Choroid plexus epithelial cell (primary cell): ENCODE measurements at places on chromosomes 6 and 20.

DNA sequence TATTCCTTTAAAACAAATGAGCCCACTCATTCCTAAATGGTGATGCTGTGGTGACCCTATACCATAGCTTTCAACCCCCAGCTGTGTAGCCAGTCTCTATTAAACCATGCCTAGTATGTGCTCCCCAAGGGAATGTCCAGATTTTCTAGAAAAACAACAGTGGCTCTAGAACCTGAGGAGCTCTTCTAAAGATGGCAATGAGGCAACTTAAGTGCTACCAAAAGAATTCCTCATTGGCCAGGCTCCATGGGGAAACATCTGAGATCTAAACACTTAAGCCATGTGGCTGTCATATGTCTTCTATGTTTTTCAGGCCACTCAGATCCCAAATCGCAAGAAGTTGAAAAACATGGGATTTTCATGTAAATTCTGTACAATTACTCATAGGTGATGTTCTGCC, 191.0 kb downstream of the TPBG start:
- DNase-seq: peak; percentile 22

DNA sequence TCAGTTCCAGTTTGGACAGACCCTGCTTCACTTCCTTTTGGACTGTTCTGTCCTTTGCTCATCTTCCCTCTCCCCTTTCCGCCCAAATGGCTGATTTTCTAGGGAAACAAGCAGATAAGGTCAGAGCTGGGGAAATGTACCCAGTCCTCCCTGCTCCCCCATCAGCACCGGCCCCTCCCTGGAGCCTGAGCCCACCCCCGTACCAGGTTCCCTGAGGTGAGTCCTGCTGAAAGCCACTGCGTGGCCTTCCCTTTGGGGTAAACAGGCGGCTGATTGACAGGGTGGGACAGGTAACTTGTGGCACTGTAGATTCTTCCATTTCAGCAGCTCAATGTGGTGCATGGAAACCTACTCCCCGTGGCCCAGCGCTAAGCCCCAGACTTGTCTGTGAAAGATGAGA, 70.5 kb downstream of the NPEPL1 start:
- DNase-seq: no peak

DNA sequence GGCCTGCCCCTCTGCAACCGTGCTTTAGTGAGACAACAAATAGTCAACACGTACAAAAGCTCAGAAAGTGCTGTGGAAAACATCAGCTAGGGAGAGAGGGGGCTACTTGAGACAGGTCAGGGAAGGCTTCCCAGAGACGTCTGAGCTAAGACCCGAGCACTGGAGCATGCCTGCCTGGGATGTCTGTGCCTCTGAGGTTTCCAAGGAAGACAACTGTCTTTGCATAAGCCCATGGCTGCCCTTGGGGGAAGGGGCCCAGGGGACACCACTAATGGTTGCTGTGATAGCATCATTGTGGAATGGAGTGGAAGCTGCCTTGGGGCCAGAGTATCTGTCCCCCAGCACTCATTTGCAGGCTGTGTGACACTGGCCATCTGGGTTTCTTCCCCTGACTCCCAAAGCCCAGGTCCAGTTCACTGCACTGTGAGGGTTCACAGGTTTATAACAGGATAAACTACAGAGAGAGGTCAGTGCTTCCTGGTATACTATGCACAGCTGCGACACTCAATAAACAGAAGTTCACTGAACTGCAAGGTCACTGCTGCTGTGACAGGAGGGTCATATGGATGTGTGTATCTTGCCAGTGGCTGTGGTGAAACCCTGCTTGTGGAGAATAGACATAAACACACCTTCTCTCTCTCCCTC, 1.5 kb upstream of the ARFGEF2 start:
- DNase-seq: no peak

DNA sequence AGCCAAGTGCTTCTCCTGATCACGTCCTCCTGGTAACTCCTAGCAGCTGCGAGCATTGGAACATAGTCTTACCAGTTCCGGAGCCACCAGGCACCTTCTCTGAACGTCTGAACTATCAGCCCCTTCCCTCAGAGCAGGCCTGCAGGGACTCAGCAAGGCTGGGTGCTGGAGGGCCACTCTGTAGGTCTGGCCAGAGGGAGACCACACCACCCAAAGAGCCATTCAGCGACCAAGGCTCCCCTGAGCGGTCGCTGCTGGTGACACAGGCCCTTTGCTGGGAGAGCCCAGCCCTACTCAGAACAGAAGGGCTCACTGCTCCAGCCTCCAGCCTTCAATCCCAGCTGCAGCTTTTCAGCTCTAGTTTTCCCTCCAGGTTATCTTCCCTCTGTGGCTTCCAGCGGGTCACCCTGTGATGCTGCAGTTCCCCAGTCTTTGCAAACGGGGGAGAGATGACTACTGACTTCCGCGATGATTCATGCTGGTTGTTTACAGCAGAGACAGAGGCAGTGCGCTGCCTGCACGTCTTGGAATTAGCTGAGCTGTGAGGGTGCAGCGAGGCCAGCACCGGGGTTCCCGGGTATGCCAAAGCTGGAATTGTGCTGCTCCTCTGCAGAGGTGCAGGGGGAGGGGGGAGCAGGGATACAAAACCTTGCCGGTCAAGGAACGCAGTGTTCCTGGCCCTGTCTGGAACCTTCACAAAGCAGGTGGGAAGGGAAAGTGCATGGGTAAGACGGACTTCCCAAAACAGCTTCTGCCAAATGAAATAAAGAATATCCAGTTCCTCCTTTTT, 161.4 kb downstream of the LY86 start:
- DNase-seq: peak; percentile 91

- DNase-seq: no peak
Measured at GRCh38 chr6:3310703-3311102, 52.0 kb downstream of the PSMG4 start.

GRCh38 chr20:50580016-50580747, 70.0 kb downstream of the PTPN1 start:
- peak; percentile 53 for DNase-seq

- no peak for DNase-seq
Measured at GRCh38 chr20:46433051-46433450, 26.6 kb upstream of the ELMO2 start.

DNA sequence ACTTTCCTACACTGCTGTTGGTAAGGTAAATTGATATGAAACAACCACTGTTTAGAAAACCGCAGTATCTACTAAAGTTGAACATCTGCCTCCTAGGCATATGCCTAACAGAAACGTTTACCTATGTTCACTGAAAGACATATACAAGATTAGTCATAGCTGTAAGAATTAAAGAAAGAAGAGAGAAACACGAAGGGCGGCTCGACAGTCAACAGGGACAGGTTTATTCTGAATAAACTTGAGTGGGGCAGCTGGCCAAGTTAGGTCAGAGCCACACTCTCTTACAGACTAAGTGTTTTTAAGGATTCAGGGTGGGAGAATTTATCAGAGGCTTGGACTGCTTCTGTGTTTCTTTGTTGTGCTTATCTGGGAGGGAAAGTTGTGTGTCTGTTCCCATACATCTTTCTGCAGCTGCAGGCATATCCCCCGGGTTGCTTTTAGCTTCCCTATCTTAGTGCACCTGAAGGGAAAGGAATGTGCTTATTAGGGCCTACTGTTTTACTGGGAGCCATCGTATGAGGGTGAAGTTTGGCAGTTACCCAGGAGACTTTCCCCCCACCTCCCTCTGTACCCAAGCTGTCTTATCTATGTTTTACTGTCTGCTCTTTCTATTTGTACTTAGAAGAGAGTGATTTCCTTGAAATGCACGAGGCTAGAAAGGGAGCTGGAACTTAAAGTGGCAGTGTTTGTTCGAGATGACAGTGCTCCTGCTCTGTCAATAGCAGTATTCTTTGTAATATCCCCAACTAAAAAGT, 20.4 kb downstream of the PROCR start:
- peak; percentile 16 for DNase-seq

DNA sequence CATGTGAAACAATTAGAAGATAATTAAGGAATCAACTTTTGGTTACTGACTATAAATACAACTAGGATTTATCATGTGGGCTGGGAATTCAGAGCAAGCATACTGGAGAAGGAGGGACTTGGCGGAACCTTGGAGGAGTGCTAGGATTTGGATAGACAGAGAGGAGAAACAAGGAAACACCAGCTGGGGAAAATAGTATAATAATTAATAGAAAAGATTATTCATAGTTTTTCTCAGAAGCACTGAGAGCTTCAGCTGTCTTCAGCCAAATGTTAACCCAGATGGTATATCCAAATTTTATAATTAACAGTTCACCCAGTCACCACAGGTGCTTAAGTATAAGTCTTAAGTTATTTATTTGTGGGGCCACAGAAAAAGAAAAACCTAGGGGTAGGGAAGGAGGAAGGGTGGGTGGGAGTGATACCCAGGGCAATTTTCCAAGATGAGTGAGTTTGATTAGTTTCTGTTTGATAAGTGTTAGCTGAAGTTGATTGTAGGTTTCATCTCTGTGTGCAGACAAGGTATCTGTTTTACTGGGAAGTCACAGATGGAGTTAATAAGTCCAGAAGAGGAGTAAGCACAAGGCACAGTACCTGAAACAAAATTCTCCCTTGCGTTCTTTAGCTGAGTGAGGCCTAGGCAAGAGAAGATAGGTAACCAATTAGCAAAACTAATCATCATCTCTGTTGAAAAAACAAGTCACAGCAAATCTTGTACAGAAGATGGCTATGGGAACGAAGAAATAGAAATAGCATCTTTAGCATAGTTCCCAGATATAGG, 175.5 kb downstream of the TFAP2B start:
- no peak for DNase-seq

DNA sequence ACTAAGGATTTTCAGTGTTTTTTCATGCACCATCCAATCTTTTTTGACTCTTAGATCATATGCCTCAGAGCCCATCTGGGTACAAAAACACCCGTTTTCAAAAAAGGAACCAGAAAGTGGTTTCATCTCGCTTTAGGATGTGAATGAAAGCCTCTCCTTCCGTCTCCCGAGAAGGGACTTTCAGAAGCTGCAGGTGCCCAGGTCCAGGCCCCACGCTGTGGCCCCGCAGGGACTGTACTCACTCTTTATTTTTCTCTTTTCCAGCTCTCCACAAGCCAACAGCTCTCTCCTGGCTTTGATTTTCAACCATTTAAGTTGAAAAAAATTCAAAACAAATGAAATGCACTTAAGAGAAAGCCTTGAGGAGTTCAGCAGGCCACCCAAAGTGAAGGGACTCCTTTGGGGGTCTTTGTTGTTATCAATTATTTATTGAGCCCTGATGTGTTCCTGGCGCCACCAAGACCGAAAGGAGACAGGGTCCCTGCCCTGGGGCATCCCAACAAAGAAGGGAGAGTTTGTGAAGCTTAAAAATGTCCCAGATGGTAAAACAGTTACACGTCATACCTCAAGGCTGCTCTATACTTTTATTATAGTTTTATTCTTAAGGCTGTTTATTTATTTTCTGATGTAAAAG, 467.3 kb downstream of the PREX1 start:
- no peak for DNase-seq

DNA sequence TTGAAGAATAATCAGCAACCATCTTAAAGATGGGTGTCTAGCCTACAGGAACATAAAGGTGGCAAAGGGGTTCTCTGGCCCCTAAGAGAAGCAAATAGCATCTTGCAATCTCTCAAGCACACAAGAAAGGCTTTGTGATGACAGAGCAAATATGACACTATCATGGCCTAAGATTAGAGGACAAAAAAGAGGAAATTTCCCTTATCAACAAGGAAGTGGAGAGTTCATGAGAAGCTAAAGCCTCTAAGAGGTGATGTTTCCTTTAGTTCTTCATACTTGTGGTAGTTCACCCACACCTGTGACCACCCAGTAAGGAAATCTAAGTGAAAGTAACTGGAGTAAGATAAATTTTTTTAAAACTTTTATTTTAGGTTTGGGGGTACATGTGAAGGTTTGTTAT, 88.4 kb downstream of the OLIG3 start:
- DNase-seq: no peak

GRCh38 chr6:46757214-46757596, 10.5 kb downstream of the ANKRD66 start:
- no peak for DNase-seq

DNA sequence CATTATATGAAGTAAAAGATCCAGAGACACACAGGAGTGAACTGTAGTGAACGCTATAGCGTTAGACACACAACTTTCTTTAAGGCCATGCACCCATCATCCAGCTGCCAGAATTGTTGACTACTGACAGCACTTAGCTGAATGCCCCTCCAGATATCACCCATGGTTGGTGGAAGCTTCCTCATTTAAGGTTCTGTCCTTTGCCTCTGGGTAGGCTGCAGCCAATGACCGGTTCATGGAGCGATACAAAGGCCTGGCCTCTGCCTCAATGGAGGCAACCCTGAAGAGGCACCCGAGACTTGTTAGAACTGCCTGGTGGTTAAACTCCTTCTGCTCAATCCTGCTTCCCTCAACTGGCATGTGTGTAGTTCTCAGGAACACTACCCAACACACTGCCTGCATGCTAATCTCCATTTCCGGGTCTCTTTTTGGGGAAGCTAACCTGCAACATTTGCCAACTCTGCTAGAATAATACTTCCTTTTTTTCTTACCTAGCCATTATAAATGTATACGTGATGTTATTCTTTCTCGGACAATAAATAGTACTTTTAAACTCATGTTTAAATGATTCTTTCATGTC, 49.8 kb upstream of the THEMIS start:
- no peak for DNase-seq

- no peak for DNase-seq
Measured at GRCh38 chr20:15339264-15339663, 1001.9 kb upstream of the FLRT3 start.

DNA sequence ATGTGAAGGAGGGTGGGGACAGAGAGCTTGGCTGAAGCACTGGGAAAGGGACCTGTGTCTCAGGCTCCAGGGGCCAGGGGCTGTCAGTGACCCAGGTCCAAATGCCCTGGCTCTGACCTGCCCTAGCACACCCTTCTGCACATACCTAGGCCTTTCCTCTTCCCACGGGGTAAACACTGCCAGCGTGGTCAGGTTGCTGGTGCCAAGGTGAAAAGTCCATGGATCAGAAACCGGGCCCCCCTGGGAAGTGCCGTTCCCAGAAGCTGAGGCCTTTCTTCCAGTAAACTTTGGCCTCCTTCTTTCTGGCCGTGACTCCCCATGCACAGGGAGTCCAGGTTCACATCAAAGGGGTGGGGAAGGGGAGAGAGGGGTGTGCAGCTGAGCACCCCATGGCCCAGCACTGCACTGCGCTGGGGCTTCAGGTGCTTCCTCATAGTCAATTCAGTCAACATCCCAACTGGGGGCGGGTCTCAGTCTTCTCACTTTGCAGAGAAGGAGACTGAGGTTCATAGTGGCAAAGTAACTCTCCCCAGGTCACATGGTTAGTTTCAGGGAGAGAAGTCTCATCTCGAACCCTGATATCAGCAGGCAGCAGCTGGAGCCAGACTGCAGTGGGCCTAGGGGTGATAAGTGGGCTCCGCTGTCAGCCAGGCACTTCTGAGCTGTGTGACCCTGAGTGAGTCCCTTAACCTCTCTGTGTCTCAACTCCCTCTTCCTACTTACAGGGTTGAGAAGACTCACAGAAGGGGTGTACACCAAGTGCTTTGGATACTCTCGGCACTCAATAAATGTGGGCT, 17.0 kb downstream of the PCK1 start:
- DNase-seq: no peak

- DNase-seq: peak; percentile 85
Measured at GRCh38 chr6:88870717-88871330, 92.6 kb downstream of the RNGTT start.

DNA sequence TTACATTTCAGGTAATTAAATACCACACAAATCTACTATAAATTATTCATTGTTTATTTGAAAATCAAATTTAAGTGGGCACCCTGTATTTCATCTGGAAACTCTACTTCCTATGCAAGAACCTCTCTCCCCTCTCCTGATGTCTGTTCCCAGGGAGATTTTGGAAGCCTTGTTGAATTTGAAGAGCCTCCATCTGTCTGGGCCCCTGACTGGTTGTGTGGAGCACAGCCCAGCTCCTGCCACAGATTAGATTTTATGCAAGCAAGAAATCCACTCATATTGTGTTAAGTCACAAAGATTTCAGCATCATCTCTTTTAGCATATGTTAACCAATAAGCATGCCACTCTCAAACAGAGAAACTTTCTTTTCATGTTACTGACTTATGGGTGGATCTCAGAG, 451.2 kb downstream of the TFAP2B start:
- no peak for DNase-seq
